ENCODE measurements at places on chromosomes 4 and X. TPM values are rescaled to one million over a fixed set of nuclear protein-coding genes. Genes with fewer than 3 reads are reported as not detected.

- no peak overlapping the region for H3K27ac ChIP-seq
- H3K36me3 ChIP-seq = no peaks in the 10 kb centered on the region
- no peaks in the 10 kb centered on the region for H3K27me3 ChIP-seq
- H3K4me3 ChIP-seq = no peak overlapping the region
- no peak for DNase-seq
- H3K4me1 ChIP-seq = peaks cover 4% of the 10 kb centered on the region
Measured at GRCh38 chr4:150976478-150977118, 38.5 kb downstream of the LRBA start.

DNA sequence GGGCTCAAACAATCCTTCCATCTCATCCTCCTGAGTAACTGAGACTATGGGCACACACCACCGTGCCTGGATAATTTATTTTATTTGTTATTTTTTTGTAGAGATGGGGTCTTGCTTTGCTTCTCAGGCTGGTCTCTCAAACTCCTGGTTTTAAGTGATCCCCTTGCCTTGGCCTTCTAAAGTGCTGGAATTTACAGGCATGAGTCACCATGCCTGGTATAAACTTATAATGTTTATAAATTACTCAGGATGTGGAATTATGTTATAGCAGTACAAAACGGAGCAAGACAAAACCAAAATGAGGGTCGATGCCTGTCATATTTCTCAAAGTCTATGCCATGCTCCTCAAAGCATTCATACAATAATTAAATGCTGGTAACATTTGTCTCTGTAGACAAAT, 29.8 kb upstream of the TEX13C start:
- no peak overlapping the region for H3K27ac ChIP-seq
- no peak for DNase-seq
- H3K4me1 ChIP-seq = no peaks in the 10 kb centered on the region

YIPF6 gene
- 1.8 TPM for total RNA-seq

DNA sequence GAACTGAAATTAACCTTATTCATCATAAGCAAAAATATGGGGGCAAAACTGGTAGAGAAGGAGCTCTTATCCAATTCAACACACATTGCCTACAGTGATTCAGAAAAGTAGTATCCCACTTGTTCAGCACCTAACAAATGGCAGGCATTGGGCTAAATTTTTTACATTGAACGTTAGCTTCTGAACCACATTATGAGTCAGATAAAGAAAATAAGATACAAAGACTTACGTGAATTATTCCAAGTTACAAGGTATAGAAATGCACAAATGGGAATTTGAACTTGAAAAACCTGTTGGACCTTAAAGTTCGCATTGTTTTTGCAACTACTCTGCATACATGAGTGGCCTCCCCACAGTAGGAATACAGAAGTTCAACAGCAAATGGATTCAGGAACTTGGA, 210.6 kb downstream of the LDB2 start:
- H3K36me3 ChIP-seq = no peaks in the 10 kb centered on the region
- peaks cover 25% of the 10 kb centered on the region for H3K4me1 ChIP-seq
- no peak overlapping the region for H3K27ac ChIP-seq
- no peaks in the 10 kb centered on the region for H3K27me3 ChIP-seq

- H3K27me3 ChIP-seq = no peaks in the 10 kb centered on the region
- no peak for DNase-seq
- H3K4me3 ChIP-seq = no peak overlapping the region
- H3K36me3 ChIP-seq = no peaks in the 10 kb centered on the region
Measured at GRCh38 chrX:112512509-112512908, 167.2 kb downstream of the LHFPL1 start.

- no peak overlapping the region for H3K4me3 ChIP-seq
- H3K27me3 ChIP-seq = no peaks in the 10 kb centered on the region
- DNase-seq = no peak
- H3K36me3 ChIP-seq = no peaks in the 10 kb centered on the region
- H3K27ac ChIP-seq = no peak overlapping the region
Measured at GRCh38 chr4:179563741-179564140, 2121.5 kb upstream of the AGA start.

DNA sequence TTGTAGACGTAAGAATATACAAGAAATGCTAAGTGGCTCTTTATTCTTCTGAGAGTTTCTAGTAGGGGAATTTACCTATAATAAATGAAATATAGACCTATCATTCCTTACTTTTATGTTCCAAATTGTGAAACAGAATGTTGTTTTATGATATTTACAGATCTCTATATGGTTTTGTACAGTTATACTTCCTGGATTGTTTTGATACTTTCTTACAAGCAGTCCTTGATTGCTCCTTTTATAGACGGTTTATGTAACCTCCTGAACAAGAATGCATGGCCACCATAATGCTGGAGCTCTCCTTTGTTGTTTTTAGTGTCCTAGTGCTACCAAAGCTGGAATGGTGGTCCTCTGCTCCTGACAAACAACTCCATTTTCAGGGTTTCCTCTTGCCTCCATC, 91.7 kb upstream of the RPA4 start:
- DNase-seq = no peak
- H3K4me3 ChIP-seq = no peak overlapping the region
- no peaks in the 10 kb centered on the region for H3K36me3 ChIP-seq

DNA sequence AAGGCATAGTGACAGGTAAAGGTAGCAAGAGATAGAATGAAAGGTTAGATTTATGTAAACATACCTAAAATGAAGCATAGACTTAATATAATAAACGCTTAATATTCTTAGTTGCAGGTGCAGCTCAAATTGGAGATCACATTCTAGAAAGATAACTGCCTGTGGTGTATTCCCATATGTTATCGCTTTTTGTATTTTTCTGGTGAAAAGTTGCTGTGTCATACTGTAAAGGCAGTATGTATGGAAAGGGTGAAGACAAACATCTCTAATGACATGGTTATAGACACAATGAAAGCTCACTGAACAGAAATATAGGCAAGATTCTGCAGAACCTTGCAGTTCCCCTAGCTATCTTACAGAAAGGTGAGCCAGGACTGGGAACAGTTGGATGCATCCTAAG, 240.3 kb downstream of the DCLK2 start:
- no peak overlapping the region for H3K27ac ChIP-seq
- H3K27me3 ChIP-seq = no peaks in the 10 kb centered on the region
- no peaks in the 10 kb centered on the region for H3K4me1 ChIP-seq
- H3K36me3 ChIP-seq = no peaks in the 10 kb centered on the region
- H3K4me3 ChIP-seq = no peak overlapping the region

CXCR3 gene
- total RNA-seq = not detected

TMSB15C gene
- 11.7 TPM for total RNA-seq

GRCh38 chr4:145217349-145217748, 37.0 kb upstream of the OTUD4 start:
- no peak for DNase-seq
- H3K4me3 ChIP-seq = no peak overlapping the region
- no peak overlapping the region for H3K27ac ChIP-seq

GRCh38 chr4:169619518-169619957, 840 bp upstream of the CLCN3 start:
- no peaks in the 10 kb centered on the region for H3K27me3 ChIP-seq
- peak overlapping the region; percentile 58 for H3K4me3 ChIP-seq
- no peaks in the 10 kb centered on the region for H3K36me3 ChIP-seq
- peak overlapping the region; percentile 97 for H3K27ac ChIP-seq
- no peaks in the 10 kb centered on the region for H3K4me1 ChIP-seq

GRCh38 chrX:138664016-138664415, 47.5 kb downstream of the FGF13 start:
- no peak for DNase-seq
- no peak overlapping the region for H3K27ac ChIP-seq
- H3K36me3 ChIP-seq = no peaks in the 10 kb centered on the region
- H3K27me3 ChIP-seq = no peaks in the 10 kb centered on the region

GRCh38 chrX:140503714-140504351, 1.0 kb downstream of the SOX3 start:
- peaks cover 30% of the 10 kb centered on the region for H3K27me3 ChIP-seq
- no peak overlapping the region for H3K27ac ChIP-seq
- DNase-seq = peak; percentile 62
- no peaks in the 10 kb centered on the region for H3K4me1 ChIP-seq
- no peaks in the 10 kb centered on the region for H3K36me3 ChIP-seq
- H3K4me3 ChIP-seq = peak overlapping the region; percentile 33

DNA sequence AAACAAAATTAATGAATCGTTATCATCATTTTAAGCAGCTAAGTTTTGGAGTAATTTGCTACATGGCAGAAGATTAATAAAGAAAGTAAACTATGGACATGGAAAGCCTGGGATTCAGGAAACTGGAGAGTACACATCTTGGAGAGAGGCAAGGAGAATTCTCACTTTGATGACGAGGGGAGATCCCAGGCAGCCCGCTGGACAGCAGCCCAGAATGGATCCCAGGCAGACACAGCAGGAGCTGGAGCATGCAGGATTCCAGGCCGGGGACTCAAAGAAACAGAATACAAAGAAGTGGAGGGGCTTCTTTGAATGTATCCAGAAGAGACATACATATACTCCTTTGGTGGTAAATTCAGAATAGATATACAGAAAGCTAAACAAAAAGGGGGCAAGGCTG, 118.0 kb upstream of the ATP6AP2 start:
- DNase-seq = peak; percentile 59
- peaks cover under 1% of the 10 kb centered on the region for H3K4me1 ChIP-seq
- no peak overlapping the region for H3K27ac ChIP-seq
- H3K4me3 ChIP-seq = no peak overlapping the region
- no peaks in the 10 kb centered on the region for H3K36me3 ChIP-seq
- no peaks in the 10 kb centered on the region for H3K27me3 ChIP-seq

- no peaks in the 10 kb centered on the region for H3K27me3 ChIP-seq
- H3K36me3 ChIP-seq = no peaks in the 10 kb centered on the region
- peak overlapping the region; percentile 51 for H3K27ac ChIP-seq
- DNase-seq = peak; percentile 41
- H3K4me1 ChIP-seq = peaks cover 8% of the 10 kb centered on the region
Measured at GRCh38 chr4:139633661-139634060, 32.0 kb upstream of the MGST2 start.

WDFY3 gene
- 131 TPM for total RNA-seq

DNA sequence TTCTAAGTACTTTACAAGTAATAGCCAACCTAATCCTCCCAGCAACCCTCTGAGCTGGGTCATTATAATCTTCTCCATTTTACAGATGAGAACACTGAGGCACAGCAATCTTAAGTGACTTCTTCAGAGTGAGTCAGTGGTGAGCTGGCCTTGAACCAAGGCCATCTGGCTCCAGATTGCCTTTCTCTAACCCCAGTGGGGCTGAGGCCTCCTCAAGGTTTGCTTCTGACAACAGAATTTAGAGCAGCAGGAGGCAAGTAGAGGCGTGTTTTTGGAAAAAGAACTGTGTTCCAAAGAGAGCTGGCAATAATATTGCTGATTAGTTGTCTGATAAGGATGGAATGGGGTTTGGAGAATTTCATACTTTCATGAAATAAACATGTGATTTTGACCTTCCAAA, 41.2 kb downstream of the PIR start:
- no peak for DNase-seq
- H3K36me3 ChIP-seq = peaks cover 3% of the 10 kb centered on the region
- no peak overlapping the region for H3K4me3 ChIP-seq
- H3K27ac ChIP-seq = no peak overlapping the region

DNA sequence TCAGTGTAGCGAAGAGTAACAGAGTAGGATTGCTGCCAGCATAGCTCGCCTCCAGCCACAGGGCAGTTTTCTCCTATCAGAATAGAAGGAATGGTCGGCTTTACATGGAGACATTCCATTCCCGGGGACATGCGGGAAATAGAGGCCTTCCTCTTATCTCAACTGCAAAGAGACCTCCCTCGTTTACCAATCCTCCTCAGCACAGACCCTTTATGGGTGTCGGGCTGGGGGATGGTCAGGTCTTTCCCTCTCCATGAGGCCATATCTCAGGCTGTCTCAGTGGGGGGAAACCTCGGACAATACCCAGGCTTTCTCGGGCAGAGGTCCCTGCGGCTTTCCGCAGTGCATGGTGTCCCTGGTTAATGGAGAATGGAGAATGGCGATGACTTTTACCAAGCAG, 285.0 kb downstream of the ASMT start:
- H3K27ac ChIP-seq = no peak overlapping the region
- H3K4me3 ChIP-seq = no peak overlapping the region
- H3K4me1 ChIP-seq = no peaks in the 10 kb centered on the region

GRCh38 chrX:45274576-45274975, 73.9 kb upstream of the DIPK2B start:
- no peak for DNase-seq
- no peaks in the 10 kb centered on the region for H3K27me3 ChIP-seq
- no peaks in the 10 kb centered on the region for H3K4me1 ChIP-seq
- no peaks in the 10 kb centered on the region for H3K36me3 ChIP-seq
- no peak overlapping the region for H3K27ac ChIP-seq

HS6ST2 gene
- total RNA-seq = 3.5 TPM

- H3K36me3 ChIP-seq = no peaks in the 10 kb centered on the region
- H3K27ac ChIP-seq = no peak overlapping the region
- no peaks in the 10 kb centered on the region for H3K4me1 ChIP-seq
- DNase-seq = no peak
Measured at GRCh38 chr4:189445613-189446012, 495.1 kb upstream of the FRG1 start.

DNA sequence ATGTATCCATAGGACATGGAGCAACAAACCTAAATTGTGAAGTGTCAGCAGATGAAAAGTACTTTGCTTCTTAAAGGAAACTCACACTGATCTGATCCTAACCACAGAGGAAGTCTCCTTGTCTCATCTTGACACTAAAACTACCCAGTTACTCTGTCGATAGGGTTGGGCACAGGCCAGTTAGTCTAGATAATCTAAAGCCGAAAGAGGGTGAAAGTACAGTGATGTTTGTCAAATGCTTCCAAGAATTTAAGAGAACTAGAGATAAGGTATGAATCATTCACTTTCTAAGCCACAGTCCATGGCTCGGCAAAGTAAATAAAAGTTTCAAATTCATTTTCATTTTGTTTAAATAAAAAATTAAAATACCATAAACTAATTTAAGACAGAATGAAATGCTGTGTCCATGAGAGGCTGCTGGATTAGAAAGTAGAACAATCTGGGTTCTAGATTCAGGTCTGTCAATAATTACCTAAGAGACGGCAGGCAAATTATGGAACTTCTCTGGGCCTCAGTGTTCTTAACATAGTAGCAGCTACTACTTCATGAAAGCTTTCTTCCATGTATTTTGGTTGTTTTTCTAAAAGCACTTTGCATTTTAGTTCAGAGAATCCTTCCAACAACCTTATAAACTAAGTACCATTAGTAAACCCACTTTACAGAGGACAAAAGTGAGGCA, 176.7 kb downstream of the LDB2 start:
- peaks cover 7% of the 10 kb centered on the region for H3K4me1 ChIP-seq
- peak; percentile 56 for DNase-seq
- no peaks in the 10 kb centered on the region for H3K36me3 ChIP-seq
- no peak overlapping the region for H3K27ac ChIP-seq
- no peaks in the 10 kb centered on the region for H3K27me3 ChIP-seq

DNA sequence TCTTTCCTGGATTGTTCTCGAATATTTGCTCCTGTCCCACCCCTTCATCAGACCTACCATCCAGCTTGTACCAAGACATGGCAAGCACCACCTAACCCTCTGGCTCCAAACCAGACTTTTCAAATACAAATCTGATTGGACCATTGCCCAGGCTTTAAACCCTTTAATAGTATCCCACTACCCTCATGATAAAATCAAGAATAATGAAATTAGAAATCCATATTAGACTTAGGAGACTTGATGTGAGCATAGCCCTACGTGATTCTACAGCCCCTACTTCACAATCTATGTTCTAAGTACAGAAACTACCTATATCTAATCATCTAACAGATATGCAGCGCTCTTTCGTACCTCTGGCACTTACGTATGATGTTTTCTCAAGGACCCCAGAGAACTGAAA, 375.2 kb upstream of the CPEB2 start:
- DNase-seq = no peak
- H3K36me3 ChIP-seq = no peaks in the 10 kb centered on the region
- no peak overlapping the region for H3K4me3 ChIP-seq
- H3K4me1 ChIP-seq = no peaks in the 10 kb centered on the region
- H3K27ac ChIP-seq = no peak overlapping the region

Measured in stomach (tissue), 19 donors.